ENCODE measurements at places on chromosomes 12 and 14.

DNA sequence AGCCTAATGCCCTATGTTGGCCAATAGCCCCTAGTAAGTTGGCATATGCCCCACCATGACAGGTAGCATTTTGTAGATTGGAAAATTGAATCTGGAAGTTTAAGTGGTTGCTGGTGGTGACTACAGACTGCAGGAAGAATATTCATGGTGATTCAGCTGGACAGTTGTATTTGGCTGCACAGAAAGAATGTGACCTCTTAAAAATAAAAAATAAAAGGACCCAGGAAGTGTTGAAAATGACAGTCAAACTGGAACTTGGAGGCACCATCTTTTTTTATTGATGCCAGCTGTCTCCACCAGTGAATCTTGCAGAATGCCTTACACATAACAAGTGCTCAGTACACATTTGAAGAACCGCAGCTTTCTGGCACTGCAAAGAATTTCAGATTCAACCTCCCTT lies 73.9 kb downstream of the PRMT8 start:
- DNase-seq = no peak

DNA sequence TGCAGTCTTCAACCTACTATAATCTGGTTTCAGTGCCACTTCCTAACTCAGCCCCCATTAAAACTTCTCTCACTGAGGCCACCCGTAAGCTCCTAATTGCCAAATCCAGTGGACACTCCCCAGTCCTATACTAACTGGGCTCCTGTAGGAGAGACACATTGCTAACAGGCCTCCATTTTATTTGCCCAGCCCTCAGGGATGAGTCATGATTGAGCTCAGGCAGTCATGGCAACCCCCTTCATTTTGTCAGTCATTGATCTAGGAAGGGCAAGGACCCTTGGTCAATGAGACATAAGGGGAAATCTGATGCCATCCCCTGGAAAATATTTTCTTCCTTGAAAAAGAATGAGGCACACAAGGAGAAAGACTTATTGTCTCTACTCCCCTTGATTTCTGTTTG lies 70.1 kb upstream of the HIF1A start:
- no peak for DNase-seq

- DNase-seq = no peak
These were observed 7.9 kb downstream of the DYNC1H1 start for GRCh38 chr14:101972126-101972866.

DNA sequence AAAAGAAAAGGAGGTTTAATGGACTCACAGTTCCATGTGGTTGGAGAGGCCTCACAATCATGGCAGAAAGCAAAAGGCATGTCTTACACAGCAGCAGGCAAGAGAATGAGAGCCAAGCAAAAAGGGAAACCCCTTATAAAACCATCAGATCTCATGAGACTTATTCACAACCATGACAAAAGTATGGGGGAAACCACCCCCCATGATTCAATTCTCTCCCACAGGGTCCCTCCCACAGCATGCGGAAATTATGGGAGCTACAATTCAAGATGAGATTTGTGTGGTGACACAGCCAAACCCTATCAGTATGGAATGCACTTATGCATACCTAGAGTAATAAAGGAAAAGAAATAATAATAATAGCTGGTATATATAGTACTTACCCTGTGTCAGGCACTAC lies 4.5 kb upstream of the GLIPR1 start:
- DNase-seq = no peak

- peak; percentile 36 for DNase-seq
These were observed 55.0 kb upstream of the NELL2 start for GRCh38 chr12:44930972-44931600.

GRCh38 chr14:56160088-56160487 lies 41.9 kb downstream of the PELI2 start:
- no peak for DNase-seq

- peak; percentile 79 for DNase-seq
These were observed 103.0 kb downstream of the SAMD4A start for GRCh38 chr14:54669721-54670561.

- no peak for DNase-seq
These were observed 21.4 kb upstream of the ATP2B1 start for GRCh38 chr12:89729946-89730459.

DNA sequence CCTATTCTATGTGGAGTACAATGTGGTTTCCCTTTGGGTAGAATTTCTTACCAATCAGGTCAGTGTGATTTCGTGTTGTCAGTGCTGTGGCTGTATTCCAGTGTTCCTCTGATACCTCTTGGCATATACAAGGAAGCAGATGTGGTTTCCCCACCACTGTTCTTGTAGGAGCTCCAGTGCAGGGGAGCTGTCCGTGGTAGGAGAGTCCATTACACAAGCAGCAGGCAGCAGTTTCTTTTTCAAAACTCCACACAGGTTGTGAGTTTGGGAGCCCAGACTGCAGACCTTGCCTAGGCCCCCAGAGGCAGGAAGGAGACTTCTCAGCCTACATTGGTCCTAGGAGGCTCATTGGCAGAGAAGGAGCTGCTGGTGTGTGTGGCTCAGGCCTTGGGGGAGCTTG lies 452.8 kb downstream of the AACS start:
- no peak for DNase-seq

DNA sequence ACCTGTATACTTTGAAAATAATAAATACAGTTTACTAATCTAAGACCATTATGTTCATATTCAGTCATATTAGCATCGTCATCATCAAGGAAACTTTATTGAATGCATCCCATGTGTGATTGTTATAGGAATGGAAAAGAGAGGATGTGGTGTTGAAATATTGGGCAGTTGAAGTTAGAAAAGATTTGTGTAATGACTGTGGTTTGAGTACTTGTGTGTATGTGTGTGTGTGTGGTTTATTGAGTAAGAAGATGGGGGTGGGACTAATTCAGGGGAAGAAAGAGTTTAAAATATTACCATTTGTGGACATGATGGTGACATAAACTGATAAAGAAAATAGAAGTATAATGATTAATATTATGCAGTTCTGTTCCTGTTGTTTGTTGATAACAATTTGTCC lies 238.7 kb upstream of the SEL1L start:
- DNase-seq = no peak

GRCh38 chr12:13004361-13004760 lies 4.3 kb upstream of the HEBP1 start:
- no peak for DNase-seq

DNA sequence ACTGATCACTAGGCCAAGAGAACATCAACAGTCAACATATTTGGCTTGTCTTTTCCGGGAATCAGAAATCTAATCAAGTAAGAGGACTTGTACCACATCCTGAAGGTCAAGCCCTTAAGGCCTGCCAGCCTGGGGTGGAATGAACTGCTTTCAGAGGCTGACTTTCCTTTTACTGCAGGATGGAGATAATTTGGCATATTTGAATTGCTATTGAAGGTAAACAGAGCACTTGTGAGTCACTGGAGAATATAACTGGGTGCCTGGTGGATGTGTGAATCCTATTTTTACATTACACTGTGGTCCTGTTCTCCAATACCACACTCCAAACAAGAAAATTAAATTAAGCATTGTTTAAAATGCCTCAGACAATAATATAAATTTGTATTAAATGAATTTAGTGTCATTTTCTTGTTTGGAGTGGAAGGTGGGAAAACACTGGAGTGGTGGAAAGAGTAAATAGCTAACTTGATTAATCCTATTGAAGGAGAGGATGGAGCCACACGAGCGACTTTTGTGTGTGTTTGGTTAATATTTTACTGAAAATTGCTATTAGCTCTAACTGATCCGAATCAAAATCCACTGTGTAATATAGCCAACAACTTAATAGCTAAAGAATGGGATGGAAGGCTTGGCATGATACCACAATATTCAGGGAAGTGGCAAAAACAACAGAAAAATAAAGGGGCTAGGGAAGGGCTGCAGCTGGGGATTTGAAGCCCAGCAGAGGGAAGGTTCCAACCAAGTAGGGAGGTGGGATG lies 89.4 kb downstream of the OTX2 start:
- DNase-seq = no peak

DNA sequence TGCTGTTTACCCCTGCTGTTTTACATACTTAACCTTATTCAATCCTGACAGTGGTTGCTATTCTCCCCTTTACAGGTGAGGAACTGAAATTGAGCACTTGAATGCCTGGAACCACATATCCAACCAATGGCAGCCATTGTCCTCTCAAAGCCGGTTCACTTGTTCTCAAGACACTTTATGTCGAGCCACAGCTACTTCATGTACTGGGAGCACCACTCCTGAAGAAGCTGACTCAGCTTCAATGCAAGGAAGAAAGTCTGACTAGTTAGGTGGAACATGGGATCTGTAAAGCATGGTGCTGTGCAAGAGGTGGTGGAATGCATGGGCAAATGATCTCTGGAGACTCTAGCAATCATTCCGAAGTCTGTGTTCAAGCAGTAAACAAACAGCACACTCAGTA lies 113.9 kb upstream of the CPM start:
- no peak for DNase-seq

GRCh38 chr14:65718629-65719028 lies 306.1 kb downstream of the FUT8 start:
- no peak for DNase-seq

DNA sequence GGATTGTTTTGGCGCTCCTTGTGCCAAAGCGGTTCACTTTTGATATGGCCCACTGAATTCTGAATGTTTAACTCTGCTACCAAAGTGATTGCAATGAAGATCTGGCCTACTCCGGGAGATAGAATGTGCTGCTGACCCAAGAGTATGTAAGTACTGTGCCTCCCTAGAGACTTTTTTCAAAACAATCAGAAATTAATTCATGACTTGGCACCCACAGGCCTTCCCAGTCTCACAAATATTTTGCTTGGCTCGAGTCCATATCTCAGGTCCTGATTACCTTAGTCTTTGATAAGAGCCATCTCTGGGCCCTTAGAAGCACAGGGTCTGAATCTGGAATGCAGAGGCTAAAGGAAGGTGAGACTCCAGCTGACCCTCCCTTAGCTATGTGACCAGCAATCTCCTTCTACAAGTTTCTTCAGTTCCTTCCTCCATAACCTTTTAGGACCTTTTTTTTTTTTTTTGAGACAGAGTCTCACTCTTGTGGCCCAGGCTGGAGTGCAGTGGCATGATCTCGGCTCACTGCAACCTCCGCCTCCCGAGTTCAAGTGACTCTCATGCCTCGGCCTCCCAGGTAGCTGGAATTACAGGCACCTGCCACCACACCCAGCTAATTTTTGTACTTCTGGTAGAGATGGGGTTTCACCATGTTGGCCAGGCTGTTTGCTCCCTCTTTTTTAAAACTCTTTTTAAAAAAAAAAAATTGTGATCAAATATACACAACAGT lies 49.5 kb upstream of the METAP2 start:
- DNase-seq = no peak

GRCh38 chr14:98192946-98193345 lies 1079.1 kb downstream of the BCL11B start:
- DNase-seq = no peak

DNA sequence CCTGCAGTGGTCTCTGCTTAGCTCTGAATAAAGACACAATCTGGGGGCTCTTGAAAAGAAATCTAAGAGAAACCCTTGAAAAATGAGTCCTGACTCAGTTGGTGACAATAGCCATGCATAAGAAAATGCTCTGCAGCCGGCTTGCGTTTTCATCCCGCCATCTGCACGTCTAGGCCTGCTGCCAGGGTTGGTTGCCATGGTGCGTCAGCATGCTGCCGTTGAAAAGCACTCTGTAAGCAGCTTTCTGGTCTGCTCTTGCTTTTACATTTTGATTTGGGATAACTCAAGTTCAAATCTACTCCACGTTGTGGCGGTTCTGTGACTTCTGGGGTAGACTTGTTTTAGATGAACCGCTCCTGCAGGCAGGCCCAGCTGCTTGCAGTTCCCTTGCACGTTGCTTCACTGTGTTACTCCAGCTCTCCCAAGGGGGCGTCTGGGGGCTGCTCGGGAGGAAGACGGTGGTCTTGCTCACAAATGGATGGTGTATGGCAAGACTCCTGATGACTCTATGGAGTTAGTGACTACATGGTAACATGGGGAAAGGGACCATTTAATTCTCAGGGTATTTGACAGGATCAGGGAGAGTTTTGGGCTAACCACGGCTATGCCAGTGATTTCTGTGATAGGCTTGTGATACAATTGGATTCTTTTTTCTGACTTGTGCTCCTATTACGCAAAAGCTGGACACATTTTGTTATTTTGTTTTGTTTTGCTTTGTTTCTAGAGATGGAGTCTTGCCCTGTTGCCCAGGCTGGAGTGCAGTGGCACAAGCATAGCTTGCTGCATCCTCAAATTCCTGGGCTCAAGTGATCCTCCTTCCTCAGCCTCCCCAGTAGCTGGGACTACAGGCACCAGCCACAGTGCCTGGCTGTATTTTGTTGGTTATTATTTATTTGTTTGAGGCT lies 15.8 kb downstream of the WNT5B start:
- no peak for DNase-seq

DNA sequence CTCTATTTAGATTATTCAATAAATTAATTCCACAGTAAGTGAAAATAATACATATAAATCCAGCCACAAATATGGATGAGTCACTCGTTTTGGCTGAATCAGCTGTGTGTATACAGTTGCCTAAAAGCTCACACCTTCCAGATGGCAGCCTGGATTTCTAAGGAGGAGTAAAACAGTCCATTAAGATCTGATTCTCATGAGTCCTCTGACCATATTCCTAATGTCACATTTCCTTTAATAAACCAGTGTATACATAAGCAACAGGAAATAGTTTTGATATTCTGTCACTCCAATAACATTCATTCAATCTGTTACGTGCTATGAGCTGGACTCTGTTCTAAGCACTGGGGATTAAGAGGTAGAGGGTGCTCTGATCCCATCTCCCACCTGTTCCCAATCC lies 21.8 kb downstream of the MDM1 start:
- no peak for DNase-seq

- peak; percentile 88 for DNase-seq
These were observed at the start of gene ZC3H14 for GRCh38 chr14:88562831-88563686. ZC3H14 (plus strand) TSS chr14:88563037; CDS start chr14:88563134, 97 bp downstream.

Data from immature natural killer cell (primary cell).